ENCODE measurements at places on chromosomes 12 and 14. TPM values are rescaled to one million over a fixed set of nuclear protein-coding genes. Genes with fewer than 3 reads are reported as not detected.

CLEC4C gene
- total RNA-seq = not detected

SERPINA5 gene
- 1.2 TPM for total RNA-seq

SYNDIG1L gene
- total RNA-seq = not detected

PLCZ1 gene
- not detected for total RNA-seq

KIF5A gene
- under 0.01 TPM for total RNA-seq

IAPP gene
- not detected for total RNA-seq

IL31 gene
- not detected for total RNA-seq

RPL10L gene
- not detected for total RNA-seq

KRT83 gene
- total RNA-seq = not detected

RPS6KL1 gene
- 6.1 TPM for total RNA-seq

ABCD2 gene
- total RNA-seq = not detected

TBX5 gene
- total RNA-seq = 0.19 TPM

HOXC4 gene
- not detected for total RNA-seq

TCHP gene
- total RNA-seq = 10.7 TPM

CRIP2 gene
- total RNA-seq = 227 TPM

HOXC12 gene
- not detected for total RNA-seq

CACNA1C gene
- not detected for total RNA-seq

CEBPE gene
- total RNA-seq = not detected

C12orf60 gene
- 1.3 TPM for total RNA-seq

ANKLE2 gene
- total RNA-seq = 63.6 TPM

EXOC3L4 gene
- not detected for total RNA-seq

NXPH4 gene
- 2.5 TPM for total RNA-seq

ENDOU gene
- not detected for total RNA-seq

EIF2S3B gene
- 0.99 TPM for total RNA-seq

SLC35F4 gene
- total RNA-seq = not detected

CMA1 gene
- not detected for total RNA-seq

DMAC2L gene
- 4.3 TPM for total RNA-seq

SLCO1C1 gene
- 0.19 TPM for total RNA-seq

SERPINA12 gene
- total RNA-seq = not detected

RHOF gene
- total RNA-seq = 6.6 TPM

VDR gene
- 0.47 TPM for total RNA-seq

WBP11 gene
- 16.5 TPM for total RNA-seq

RIC8B gene
- total RNA-seq = 11.5 TPM

IQSEC3 gene
- total RNA-seq = not detected

CREBL2 gene
- 37.3 TPM for total RNA-seq

MYL2 gene
- total RNA-seq = not detected

DIO3 gene
- total RNA-seq = not detected

DNAH10 gene
- total RNA-seq = under 0.01 TPM

KCNC2 gene
- not detected for total RNA-seq

CBLN3 gene
- 1.3 TPM for total RNA-seq

DDX54 gene
- total RNA-seq = 43.4 TPM

ACACB gene
- 0.66 TPM for total RNA-seq

TRPV4 gene
- 0.75 TPM for total RNA-seq

GPR162 gene
- total RNA-seq = 10.2 TPM

ART4 gene
- 17.9 TPM for total RNA-seq

KLRC2 gene
- total RNA-seq = not detected

GPD1 gene
- total RNA-seq = not detected

MYF5 gene
- not detected for total RNA-seq

KRT72 gene
- not detected for total RNA-seq

ADSS1 gene
- 7.4 TPM for total RNA-seq

PTPRR gene
- total RNA-seq = 3.2 TPM

ARID2 gene
- total RNA-seq = 12.1 TPM

ACRBP gene
- 0.28 TPM for total RNA-seq

IKBIP gene
- total RNA-seq = 77.4 TPM

LRRIQ1 gene
- 0.18 TPM for total RNA-seq

LRP1-AS gene
- not detected for total RNA-seq

GPR68 gene
- total RNA-seq = 1.3 TPM

ALX1 gene
- 0.09 TPM for total RNA-seq

TOMM20L gene
- total RNA-seq = not detected

Measured in endothelial cell of coronary artery (primary cell).